ENCODE measurements at places on chromosomes 11 and 22.
A peak's percentile ranks its signal among the peaks of the same experiment; 100 is the strongest.

DNA sequence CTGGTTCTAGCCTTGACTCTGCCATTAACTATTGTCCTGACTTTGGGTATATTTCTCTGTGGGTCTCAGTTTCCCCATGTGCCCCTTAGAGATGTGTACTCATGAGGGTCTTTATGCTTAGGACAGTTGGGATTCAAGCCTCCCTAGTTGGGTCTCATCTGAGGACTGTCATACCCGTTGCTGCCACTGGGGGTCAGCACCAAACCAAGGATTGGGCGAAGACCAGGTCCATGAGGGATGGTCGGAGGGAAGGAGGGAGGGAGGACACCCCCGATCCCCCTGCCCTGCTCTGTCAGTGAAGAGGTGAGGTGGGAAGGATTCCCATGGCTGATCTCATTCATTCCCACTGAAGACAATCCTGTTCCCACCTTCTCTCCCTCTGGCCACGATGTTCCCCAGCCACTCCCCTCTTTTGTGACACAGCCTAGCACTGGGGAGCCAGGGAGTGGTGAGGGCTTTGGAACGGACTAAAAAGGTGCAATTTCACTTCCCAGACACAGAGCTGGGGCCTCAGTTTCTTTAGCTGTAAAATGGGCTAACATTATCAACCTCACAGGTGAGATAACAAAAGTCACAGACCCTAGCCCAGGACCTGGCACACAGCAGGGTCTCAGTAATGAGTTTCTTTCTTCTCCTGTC is 12.4 kb upstream of the KLHL35 start:
- peak; percentile 68 for DNase-seq

DNA sequence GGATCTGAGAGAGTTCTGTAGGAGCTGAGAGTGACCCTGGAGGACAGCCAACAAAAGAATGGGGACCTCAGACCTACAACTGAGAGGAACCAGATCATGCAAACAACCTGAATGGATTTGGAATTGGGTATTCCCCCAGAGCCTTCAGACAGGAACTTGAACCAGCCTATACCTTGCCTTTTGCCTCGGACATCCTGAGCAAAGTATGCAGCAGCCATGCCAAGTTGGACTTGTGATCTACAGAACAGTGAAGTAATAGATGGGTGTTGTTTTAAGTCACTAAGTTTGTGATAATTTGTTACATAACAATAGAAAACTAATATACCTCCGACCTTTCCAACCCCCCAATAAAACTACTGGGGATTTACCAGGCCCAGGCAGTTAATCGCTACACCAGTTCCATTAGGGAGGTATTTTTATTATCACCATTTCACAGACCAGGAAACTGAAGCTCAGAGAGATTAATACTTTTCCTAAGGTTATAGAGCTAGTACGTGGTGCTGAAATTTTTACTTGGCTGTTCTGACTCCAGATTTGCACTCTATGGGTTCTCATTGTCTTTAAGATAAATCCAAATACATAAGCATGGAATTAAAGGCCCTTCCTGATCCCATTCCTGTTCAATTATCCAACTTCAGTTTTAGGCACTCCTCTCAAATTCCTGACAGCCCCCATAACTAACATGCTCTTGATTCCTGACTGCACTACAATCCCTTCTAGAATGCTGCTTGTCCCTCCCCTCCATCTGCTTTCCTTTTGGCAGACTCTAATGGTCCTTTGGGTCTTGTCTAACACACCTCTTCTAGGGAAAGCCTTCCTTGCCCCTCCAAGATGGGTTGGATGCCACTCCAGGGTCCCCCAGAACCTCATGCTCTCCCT is 1.7 kb upstream of the RASSF10 start:
- DNase-seq, result no peak

DNA sequence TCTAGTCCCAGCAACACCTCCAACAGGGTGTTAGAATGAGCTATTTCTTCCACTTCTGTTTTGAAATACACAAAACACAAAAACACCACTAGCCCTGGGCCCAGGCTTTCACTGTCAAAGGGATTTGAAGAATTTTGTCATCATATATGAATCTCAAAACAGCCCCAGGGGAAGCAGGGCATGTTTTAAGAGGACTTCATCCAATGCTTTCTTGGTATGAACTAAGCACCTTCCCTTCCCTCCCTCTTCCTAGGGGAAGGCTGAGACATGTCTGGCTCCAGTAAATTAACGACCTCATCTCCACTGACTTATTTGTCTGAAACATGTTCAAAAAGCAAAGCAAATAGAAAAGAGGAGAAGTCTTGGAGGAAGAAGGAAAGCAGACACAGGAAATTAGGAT is 75.7 kb upstream of the INCENP start:
- DNase-seq, result no peak

DNA sequence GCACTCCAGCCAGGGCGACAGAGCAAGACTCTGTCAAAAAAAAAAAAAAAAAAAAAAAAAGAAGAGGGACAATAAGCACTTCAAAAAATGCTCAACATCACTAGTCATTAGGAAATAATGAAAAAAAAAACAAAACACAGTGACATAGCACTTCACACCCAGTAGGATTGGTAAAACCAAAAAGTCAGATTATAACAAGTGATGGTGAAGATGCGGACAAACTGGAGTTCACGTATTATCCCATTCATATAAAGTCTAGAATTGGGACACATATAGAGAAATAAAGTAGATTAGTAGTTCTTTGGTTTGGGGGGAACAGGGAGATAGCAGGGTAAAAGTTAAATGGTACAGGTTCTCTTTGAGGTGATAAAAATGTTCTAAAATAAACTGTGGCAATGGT is 64.6 kb downstream of the MRTFA start:
- no peak for DNase-seq

DNA sequence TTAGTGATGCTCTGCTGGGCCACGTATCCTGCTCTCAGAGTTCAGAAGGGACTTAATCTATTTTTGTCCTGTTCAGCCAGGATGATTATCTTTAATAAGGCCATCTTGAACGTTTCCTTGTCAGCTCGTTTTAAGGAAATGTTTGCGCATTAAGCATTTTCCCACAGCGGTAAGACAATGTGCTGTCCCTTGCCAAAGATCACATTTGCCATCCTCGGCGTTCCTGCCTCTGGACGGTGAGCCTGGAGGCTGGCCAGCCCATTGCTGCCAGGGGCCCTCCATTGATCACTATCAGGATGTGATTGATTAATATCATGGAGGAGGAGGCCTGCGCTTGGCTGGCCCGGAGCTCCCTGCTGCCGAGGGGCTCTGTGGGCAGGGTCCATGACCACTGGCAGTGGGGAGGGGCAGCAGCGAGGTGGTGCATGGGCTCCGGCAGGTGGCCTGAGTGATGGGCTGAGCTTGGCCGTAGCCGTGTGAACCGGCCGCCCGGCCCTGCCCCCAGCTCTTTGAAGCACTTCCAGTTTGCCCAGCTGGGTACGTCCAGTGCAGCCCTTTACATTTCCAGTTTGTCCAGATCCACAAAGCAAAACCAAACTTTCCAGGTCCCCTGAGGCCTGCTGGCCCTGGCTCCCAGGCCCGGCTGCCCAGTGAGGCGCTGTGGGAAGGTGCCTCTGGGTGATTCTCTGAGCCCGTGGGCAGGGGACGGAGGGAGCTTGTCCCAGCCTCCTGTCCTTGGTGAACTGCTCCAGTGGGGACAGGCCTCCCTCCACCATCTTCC is 49.5 kb upstream of the SMIM38 start:
- DNase-seq, result no peak

GRCh38 chr11:116696381-116696941 is 76.3 kb downstream of the BUD13 start:
- no peak for DNase-seq

All from stimulated activated CD8-positive, alpha-beta memory T cell treated with anti-CD3 and anti-CD28 coated beads, Interleukin-2, amount 100 ng/mL, for 48 hours (primary cell).